Choroid plexus epithelial cell (primary cell): ENCODE measurements at places on chromosomes 4 and X.
A peak's percentile ranks its signal among the peaks of the same experiment; 100 is the strongest.

- no peak for DNase-seq
These were observed 169.4 kb downstream of the MGST2 start for GRCh38 chr4:139834981-139835391.

GRCh38 chr4:109184491-109184961 lies 117.9 kb downstream of the COL25A1 start:
- DNase-seq: peak; percentile 12

DNA sequence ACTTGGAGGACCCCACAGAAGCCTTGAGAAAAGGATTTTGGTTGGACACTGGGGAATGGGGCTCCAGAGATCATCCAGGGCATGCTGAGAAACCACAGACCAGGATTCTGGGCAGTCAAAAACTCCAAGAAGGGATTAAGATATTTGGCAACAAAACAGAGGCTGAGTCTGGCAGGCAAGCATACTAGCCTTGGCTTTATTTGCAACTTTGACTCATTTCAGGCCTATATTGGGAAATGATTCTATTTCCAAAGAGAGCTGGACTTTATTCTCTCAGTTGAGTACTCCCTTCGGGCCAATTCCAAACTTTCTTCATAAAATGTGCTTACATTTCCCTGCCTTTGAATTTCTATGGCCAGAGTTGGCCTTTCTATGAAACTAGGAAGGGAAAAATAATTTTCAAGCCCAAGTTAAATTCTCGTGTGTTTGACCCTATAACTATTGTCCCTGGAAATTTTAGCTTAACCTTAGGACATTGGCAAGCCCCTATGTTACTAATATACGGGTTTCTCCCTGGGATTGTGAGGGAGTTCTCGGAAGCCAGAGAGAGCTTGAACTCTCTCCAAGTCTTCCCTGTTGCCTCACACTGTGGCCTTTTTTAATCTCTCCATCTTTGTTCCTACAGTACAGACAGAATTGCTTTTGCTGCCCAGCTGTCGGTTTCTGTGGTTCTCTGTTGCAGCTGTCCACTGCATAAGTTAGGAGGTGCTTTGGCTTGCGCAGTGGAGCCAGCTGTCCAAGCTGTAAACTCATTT lies 112.6 kb upstream of the FAM9A start:
- DNase-seq: peak; percentile 10

- DNase-seq: no peak
These were observed 18.2 kb downstream of the RAI2 start for GRCh38 chrX:17842769-17843525.

DNA sequence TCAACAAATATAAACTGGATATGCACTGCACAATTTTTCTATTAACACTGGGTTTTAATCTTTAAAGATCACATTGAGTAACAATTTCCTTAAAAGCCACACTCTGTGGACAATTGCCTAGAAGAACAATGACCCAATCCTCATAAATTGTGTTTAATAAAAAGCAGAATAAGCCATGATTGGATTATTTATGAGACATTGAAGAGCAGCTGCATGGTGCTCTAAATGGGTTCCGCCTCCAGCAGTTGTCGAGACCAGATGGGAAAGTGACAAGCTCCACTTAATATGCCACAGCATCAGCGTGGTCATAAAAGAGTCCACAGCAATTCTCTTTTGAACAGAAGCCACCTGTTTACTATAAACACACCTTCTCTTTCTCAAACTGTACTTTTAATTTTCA lies 635.2 kb upstream of the FRG1 start:
- DNase-seq: no peak

DNA sequence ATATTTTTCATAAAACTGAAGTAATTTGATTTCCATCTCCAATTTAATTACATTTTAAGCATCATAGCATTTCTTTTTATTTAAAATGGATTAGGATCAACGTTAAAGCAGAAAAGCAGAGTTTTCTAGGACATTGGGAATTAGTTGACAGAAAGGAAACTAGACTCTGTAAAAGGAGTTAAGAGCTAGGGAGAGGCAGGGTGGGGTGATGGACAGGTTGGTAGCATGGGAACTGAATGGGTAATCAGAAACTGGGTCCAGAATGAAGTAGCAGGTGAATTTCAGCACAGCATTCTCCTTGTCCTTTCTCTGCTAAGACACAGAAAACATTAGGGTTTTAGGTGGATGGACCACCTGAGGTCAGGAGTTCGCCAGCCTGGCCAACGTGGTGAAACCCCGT lies 97.6 kb downstream of the ANAPC4 start:
- no peak for DNase-seq

- no peak for DNase-seq
These were observed 7.5 kb downstream of the P2RY4 start for GRCh38 chrX:70252491-70252890.

DNA sequence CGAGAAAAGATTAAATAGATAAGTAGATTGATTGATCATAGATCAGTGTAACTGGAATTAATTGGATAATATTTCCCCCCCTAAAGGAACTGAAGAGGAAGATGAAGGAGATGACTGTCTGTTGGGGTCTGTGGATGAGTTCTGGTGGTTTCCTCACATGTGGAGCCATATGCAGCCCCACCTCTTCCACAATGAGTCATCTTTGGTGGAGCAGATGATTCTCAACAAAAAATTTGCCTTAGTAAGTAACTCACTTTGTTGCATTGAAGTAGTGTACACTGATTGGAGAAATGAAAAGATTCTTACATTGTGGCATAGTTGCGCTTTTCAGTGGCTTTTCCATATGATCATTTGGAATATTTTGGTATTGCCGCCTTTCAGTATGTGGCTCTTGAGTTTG lies 80.4 kb downstream of the NDST3 start:
- DNase-seq: peak; percentile 5

DNA sequence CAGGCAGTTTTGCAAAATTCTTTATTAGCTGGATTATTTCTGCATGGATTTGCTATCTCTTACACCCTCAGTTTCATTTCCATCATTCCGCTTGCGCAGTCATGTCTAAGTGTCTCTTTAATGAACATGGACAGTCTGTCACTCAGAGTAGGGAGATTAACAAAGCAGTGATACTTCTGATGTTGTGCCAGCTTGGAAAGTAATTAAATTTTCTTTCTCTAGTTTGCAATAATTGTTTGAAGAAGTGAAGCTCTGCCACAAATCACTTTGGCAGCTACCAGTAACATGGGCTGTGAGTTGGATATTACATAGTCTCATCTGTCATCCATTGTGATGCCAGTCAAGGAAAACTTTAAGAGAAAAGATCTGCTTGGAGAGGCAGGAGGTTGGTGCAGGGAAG lies 324.8 kb upstream of the NWD2 start:
- no peak for DNase-seq

GRCh38 chr4:185809533-185810071 lies 2.4 kb downstream of the SORBS2 start:
- no peak for DNase-seq

GRCh38 chr4:113384600-113384999 lies 335.1 kb downstream of the ANK2 start:
- peak; percentile 30 for DNase-seq

GRCh38 chrX:132876523-132877338 lies 81.7 kb downstream of the HS6ST2 start:
- no peak for DNase-seq

DNA sequence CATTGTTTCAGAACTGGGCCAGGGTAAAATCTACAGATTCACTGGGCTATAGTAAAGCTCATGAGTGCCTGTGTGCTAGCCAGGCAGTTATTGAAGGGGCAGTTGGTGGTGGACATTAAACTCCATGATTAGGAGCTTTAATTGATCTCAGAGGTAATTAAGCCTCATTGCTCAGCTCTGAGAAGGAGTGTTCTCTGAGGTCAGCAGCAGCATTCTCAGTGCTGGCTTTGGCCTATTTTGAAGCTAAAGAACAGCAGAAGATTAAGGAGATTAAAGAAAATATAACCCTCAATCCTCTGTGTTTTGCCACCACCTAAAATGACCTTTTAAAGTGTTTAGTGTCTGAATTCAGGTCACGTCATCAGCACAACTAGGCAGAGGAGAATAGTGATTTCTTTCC lies 42.5 kb downstream of the EGF start:
- no peak for DNase-seq

DNA sequence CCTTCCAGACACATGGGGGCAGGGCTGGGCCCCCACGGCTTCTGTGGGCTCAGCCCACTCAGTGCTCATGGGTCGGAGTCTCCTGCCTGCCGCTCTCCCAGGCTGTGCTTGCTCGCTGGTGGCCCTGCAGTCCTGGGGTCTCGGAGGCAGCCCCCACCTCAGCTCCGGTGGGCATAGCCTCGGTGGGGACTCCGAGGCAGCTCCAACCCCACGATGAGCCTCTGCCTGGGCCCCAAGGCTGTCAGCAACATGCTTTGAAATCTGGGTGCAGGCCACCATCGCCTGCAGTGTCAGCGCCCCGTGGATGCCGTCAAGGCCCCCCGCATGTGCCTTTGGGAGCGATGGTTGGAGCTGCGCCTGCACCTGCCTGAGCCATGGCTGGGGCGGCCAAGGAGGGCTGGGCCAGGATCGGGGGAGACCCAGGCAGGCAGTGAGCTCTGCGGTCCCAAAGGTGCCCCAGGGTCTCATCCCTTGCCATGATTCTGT lies 30.2 kb upstream of the SPON2 start:
- no peak for DNase-seq

DNA sequence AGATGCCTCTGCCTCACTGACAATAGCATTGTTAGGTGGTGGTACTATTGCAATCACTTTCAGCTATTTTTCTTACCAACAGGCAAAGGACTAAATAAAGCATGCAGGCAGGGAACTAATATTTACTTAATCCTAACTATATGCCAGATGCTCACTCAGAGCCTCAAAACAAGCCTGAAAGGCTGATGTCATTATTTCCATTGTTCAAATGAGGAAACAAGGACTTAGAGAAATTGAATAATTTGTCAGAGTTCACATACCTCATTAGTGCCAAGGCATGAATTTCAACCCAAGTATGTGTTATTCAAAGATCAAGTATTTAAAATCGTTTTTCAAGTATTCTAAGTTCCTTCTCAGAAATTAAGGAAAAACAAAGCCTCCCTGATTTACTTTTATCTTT lies 374.9 kb upstream of the TECRL start:
- DNase-seq: peak; percentile 15

GRCh38 chrX:107731831-107732502 lies 43.6 kb downstream of the TSC22D3 start:
- peak; percentile 81 for DNase-seq

- no peak for DNase-seq
These were observed 1.0 kb upstream of the GABRG1 start for GRCh38 chr4:46124773-46125413.

- peak; percentile 89 for DNase-seq
These were observed 59.1 kb downstream of the MRPL1 start for GRCh38 chr4:77921701-77922100.

GRCh38 chr4:26884026-26884425 lies 23.4 kb downstream of the STIM2 start:
- DNase-seq: no peak

- DNase-seq: peak; percentile 62
These were observed 23.1 kb downstream of the CORIN start for GRCh38 chr4:47814618-47815295.

DNA sequence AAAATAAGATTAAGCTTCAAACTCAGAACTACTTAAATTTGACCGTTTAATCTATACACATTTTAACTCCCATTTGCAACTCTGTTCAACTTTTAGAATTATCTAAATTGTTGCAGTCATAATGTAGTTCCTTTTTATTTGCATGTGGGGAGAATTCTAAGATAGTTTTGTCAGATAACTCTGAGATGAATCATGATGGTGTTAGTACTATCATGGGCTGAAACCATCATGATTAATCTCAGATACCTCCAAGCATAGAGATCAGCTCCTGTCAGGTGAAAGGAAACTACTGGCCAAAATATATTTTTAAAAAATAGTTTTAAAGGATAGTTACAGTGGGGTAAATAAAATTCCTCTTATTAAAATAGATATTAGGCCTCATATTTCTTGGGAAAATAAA lies 39.0 kb downstream of the FBXO8 start:
- DNase-seq: peak; percentile 36

DNA sequence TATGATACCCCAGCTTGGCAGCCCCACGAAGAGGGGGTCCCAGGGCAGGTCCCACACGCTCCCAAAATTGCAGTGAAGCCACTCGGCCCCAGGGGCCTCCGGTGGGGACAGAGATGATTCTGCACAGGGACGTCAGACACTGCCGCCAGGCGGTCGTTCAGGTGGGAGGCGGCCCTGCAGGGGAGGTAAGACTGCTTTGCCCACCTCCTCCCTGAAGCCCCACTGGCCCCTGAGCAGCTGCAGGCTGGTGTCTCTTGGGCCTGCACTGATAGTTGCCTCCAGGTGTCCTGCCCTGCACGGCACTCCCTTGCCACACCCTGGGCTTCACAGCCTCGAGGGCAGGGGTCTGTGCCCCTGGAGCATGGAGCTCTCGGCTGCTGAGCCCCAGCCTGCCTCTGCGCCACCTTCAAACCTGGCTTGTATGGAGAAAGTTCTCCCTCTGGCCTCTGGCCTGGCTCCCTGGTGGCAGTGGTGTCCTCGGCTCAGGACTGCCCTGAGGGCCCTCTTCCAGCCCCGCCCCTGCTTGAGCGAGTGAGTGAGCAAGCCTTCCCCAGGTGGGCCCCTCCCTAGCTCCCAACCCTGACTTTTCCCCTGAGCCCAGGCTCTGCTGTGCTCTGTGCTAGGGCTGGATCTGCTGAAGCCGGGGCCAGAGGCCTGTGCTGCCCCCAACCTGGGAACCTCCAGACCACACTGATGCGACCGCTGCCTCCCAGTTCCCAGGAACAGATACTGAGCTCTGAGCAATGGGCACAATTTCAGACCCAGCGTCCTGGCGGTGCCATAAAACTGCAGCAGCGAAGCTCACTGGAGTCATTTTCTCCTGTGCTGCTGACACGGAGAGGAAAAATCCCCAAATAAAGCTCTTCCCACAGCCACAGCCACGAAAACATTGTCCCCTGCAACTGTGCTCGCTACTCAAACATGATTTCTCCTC lies 16.1 kb downstream of the ADRA2C start:
- DNase-seq: no peak

- DNase-seq: peak; percentile 42
These were observed at the start of gene NDNF for GRCh38 chr4:121072224-121073003. Gene NDNF, minus strand, starts transcription at chr4:121072535. Its CDS starts 26,698 bp downstream, at chr4:121045837.

GRCh38 chr4:106444557-106444956 lies 76.0 kb upstream of the GIMD1 start:
- DNase-seq: peak; percentile 60

GRCh38 chr4:185965426-185966384 lies 103.3 kb upstream of the TLR3 start:
- peak; percentile 13 for DNase-seq

- no peak for DNase-seq
These were observed 85.7 kb downstream of the F11 start for GRCh38 chr4:186351668-186352194.

GRCh38 chrX:87409113-87409841 lies 108.3 kb upstream of the KLHL4 start:
- DNase-seq: peak; percentile 93

GRCh38 chr4:19971829-19972228 lies 279.9 kb upstream of the SLIT2 start:
- peak; percentile 65 for DNase-seq

DNA sequence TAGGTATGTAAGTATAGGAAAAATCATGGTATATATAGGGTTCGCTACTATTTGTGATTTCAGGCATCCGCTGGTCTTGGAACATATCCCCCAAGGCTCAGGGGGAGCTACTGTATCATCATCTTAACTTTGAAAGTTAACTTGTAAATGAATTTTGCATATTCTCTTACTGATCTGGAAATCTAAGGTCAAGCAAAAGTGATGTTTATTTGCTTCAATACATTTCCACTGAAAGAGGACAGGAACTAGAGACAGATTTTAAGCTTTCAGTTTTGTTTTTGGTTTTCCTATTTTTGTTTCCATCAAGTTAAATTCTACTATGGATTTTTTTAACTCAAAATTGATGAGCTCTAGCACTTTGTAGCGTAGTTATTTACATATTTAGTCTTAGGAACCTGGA lies 56.2 kb downstream of the NAF1 start:
- no peak for DNase-seq
